ENCODE measurements at places on chromosomes 1 and 21. TPM values are rescaled to one million over a fixed set of nuclear protein-coding genes. Genes with fewer than 3 reads are reported as not detected.

GRCh38 chr1:224612246-224612645 is 3.9 kb upstream of the CNIH3 start:
- no peak for DNase-seq

- DNase-seq = no peak
These were observed 259.3 kb upstream of the SGIP1 start for GRCh38 chr1:66274634-66275033.

- DNase-seq = no peak
These were observed 3.4 kb upstream of the ACOT7 start for GRCh38 chr1:6396998-6397397.

GRCh38 chr21:36699546-36700294 is 805 bp downstream of the SIM2 start:
- no peak for DNase-seq

DNA sequence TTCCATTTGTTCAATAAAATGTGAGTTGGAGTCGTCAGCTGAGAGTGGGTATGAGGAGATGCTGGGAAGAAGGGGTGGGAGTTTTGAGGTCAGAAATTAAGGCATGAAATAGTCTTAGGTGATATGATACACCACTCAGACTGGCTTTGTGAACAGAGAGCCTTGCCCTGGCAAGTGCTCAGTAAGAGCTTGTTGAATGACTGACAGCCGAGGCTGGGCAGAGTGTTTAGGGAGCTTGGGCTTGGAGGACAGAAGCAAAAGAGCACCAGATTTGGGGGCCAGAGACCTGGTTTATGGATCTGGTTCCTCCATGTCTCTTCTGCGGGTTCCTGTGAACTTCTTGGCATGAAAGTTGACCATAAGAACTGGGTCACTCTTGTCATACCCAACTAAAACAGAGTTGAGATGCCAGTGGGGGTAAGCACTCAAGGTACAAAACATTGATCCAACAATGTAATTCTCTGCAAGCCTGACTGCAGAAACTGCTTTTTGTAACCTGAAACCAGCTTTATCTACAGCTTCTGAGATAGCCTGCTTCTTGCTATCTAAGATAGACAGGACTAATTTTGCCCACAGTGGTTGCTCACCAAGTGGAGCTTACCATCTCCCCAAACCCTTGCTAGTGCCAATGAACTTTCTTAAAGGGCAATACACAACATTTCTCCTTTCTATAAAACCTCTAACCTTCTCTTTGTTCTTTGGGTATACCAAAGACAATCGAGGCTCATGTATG is 126.4 kb downstream of the TENT5C start:
- no peak for DNase-seq

GRCh38 chr1:150560011-150560438 is 10.8 kb downstream of the ADAMTSL4 start:
- peak; percentile 91 for DNase-seq

DNA sequence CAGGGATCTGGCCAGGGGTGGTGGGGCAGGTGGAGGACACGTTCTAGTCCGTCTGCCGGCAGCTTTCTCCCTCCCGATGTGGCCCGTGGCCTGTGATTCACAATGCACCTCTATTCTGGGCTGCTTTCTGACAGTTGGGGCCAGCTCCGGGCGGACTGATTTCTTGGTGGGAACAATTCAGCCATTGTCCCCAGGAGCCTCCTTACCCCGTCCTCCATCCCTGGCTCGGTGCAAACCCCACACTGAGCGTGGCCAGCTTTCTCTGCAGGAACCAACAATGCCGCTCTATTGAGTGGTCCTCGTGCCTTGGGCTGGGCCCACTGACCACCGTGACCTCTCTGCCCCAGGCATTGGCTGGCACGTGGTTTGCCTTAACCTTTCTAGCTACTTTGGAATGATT is 29.7 kb downstream of the PADI2 start:
- no peak for DNase-seq

DNA sequence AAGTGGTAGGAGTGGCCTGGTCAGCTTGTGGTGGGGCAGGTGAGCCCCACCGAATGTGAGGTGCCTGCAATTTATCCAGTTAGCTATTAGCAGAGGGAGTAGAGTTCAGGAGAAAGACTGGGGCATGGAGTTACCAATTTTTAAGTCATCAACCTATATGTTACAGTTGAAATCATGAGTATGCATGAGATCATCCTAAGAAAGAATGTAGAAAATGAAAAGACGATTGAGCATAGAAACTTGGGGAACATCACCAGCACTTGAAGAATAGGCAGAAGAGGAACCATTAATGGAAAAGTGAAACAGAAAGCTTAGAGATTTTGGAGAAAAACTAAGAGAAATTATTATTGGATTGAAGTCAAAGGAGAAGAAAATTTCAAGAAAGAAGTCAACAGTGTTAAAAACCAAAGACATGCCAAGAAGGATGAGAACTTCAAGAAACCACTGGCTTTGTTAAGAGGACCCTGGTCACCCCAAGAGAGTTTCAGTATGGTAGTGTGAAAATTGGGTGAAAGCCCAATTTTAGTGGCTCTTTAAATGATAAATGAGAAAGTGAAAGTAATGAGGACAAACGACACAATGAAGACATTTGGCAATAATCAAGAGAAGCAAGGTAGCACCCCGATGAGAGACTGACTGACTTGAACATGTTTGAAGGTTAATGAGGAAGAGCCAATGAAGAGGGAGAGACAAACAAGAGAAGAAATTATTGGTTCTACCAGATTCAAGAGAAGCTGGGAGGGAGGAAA is 36.7 kb downstream of the DNASE2B start:
- DNase-seq = no peak

- DNase-seq = no peak
These were observed 43.0 kb upstream of the RAVER2 start for GRCh38 chr1:64701886-64702285.

DNA sequence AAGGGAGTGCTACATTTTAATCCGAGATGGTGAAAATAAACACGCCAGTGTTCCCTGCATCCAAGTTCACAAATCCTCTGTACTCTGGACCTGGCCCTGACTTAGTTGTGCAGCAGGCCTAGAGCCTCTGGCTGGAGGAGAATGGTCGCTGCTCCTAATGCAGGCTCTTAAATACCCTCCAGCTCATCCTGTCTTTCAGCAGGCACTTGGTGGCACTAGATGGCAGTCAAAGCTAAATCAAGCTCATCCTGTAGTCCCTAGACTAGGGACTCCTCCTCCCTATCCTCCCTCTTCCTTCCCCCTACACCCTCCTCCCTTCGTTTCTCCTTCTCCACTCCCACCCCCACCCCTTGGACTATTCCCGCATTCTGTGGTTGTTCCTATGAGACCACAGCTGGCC is 41.6 kb upstream of the MTR start:
- no peak for DNase-seq

DNA sequence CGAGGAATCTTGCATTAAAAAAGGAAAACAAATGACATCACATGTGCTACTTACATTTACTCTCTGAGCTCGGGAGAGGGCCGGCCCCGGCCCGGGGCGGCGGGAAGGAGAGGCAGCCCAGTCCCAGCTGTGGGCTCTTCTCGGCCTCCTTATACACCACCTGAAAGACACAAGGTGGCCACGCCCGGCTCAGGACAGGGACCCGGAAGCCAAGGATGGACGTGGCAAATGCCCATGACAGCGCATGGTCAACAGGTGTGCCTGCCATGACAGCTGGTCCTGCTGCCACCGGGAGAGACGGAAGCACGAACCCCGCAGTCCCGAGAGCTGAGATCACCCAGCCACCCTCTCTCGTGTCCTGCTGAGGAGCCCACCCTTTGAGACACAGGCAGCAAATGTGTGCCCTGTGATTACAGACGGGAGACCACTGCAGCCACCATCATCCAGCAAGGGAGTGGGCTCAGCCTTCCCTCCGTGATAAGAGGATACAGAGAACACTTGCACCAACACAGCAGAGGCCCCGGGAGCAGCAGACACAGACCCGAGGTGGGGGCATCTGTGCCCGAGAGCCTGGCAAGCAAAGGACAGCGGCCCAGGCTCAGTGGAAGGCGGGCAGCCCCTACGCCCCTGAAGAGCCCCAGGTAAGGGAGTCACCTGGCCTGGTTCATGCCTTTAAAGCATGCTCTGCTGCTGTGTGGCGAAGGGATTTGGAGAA is 8.7 kb downstream of the TPRG1L start:
- no peak for DNase-seq

DNA sequence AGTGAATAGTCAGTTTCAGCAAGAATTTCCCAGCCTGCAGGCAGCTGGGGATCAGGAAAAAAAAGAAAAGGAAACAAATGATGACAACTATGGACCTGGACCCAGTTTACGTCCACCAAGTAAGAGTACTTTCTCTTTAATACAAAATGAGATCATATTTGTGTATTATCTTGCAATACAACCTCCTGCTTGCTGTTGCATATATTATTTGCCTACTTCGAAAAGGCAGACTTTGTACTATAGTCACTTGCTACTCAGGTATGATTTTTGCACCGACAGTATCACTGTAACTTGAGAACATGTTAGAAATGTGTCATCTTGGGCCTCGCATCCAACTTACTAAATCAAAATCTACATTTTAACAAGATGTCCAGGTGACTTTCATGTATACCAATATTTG is 30.4 kb downstream of the PRRC2C start:
- no peak for DNase-seq

DNA sequence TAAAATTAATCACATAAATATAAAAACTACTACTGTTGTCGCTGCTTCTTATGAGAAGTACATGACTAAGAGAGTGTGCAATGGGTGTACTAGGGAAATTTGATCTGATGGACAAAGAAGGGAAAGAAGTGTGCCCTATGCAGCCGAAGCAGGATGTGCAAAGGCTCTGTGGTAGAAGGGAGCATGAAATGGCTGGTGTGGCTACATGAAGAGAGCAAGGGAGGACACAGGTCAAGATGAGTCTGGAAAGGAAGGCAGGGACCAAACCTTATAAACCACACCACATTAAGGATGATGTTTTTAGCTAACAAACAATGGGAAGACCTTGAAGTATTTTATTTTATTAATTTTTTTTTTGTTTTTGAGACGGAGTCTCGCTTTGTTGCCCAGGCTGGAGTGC is 20.0 kb downstream of the MAB21L3 start:
- no peak for DNase-seq

GRCh38 chr1:109762821-109763645 is 690 bp downstream of the EPS8L3 start:
- DNase-seq = peak; percentile 9

The LRRC39 gene
- 2.5 TPM for total RNA-seq

The NCSTN gene
- 173 TPM for total RNA-seq

The CELA3B gene
- total RNA-seq = not detected

The EPHX1 gene
- total RNA-seq = 57.2 TPM

The AIRE gene
- 1.7 TPM for total RNA-seq

The CFAP107 gene
- total RNA-seq = not detected

The HES5 gene
- not detected for total RNA-seq

Measured in Peyer's patch (tissue), 4 donors.